ENCODE measurements at places on chromosomes 3 and 15.

DNA sequence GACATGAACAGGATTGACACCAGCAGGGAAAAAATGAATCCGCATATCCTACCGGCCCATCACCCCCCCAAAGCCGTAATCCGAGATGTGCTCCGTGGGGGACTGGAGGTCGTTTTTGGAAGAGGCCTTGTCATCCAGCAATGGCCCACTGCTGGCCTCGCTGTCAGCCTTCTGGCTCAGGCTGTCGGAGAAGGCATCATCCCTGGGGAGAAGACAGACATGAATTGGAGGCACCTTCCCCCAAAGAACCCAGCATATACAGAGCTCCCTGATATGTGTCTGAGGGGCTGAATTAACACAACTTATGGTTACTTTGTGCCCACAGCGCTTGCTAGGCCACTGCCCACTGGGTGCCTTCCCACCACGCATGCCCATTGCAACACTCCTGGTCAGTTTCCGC is 29.6 kb upstream of the RAD18 start:
- DNase-seq = no peak

DNA sequence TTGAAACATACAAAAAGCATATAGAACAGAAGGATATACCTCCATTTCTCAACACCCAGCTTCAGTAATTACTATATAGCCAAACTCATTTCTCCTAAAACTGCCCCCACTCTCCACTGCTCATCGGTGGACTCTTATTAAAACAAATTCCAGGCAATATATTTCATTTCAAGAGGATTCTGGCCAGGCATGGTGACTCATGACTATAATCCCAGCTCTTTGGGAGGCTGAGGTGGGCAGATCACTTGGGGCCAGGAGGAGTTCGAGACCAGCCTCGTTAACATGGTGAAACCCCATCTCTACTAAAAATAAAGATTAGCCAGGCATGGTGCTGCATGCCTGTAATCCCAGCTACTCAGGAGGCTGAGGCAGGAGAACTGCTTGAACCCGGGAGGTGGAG is 40.9 kb downstream of the SNX4 start:
- peak; percentile 8 for DNase-seq

DNA sequence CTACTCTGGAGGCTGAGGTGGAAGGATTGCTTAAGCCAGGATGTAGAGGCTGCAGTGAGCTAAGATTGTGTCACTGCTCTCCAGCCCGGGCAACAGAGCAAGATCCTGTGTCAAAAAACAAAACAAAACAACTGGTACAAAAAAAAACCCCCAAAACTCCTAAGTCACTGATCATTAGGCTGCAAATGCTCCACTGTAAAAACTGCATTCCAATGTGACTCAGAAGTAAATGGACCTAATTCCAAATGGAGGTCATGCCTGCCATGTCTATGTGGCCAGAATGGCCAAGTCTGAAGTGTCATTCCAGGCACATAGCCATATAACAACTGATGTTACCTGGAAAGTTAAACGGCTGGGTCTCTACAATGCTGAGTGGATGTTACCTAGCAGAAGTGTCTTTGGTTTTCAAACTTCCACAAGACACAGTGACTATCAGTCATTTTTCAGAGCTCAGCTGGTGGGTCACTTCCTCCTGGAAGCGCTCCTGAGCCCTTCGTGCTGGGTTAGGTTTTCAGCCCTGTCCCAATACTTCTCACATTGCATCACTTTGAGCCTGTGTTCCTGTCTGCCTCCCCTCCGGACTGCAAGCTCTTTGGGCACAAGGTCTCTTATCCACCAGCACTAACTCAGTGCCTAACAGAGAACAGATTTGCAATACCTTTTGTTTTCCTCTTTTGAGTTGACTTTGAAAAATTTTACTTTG is 10.6 kb downstream of the FSTL1 start:
- DNase-seq = peak; percentile 65

DNA sequence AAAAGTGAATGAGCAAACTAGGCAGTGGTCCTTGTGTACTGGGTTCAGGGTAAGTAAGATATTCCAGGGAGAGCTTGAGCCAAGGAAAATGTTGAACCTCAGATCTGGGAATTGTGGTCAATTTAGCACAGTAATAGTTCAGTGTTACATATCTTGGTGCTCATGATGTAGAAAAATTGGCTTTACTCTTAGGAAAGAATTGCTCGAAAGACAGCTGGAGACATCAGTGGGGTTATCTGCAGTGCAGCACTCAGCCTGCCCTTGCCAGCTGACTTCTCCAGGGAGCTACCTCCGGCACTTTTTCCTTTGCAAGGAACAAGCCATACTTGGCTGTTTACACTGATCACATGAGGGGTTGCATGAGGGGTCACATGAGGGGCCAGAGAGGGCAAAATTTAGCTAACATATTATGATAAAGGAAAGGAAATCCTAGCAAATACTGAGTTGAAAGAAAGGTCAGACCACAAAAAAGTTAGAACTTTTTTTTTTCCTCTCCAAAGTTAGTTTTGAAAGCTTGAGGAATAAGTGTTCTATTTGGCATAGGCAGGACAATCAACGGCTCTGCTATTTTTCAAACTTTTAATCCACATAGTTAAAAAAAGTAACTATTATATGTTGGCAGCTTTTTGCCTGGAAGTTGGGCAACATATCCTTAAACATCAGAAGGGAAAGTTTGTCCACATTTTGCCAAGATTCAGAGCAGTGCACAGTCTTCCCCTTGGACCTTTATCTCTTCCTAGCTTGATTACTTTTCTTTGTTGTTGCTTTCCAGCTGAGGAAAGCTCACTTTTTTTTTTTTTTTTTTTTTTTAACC is 92.4 kb downstream of the COL6A6 start:
- peak; percentile 7 for DNase-seq

GRCh38 chr15:65259367-65259797 is 27.3 kb downstream of the PARP16 start:
- no peak for DNase-seq

DNA sequence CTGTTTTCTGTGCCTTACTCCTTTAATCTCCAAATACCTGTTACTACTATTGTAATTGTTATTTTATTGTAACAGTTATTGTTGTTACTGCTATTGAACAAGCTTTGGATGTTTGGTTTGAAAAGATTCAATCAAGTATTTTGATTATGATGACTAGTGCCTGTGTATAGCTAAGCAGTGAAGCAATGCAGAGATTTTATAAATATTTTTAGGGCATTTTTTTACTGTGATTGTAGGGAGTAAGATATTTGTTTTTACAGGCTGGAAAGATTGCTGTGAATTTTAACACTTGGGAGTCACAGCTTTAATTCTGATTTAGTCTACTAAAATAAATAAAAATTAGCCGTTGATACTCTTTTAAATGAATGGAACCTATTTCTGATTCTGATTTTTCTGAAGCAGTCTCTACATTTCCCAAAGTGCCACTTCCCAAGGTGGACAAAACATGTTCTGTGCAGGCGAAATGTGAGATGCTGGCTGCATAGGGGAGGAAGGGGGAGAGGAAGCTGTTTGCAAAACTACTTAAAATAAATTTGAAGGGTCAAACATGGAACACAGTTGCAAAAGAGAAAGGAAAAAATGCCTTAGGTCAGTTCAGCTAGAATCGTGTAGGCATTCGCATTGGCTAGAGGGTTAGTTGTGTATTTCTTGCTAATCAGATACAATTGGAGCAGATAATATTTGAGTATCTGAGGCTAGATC is 25.7 kb downstream of the EEFSEC start:
- no peak for DNase-seq

DNA sequence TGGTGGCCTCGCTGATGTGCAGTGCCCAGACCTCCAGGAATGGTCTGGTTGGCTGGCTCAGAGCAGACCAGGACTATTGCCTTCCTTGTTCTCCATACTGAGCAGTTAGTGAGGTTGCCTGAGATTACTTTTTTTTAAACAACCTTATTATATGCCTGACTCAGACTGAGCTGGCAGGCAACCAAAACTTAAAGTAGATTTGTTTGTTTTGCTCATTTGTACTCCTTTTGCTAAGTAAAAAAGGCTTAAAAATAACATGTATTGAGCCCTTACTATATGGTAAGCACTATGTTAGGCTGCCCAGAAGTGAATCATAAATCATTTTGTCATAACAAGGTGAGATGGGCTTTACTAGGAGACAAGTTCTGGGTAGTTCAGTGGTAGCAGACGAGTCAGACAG is 92.4 kb downstream of the GHSR start:
- peak; percentile 88 for DNase-seq

DNA sequence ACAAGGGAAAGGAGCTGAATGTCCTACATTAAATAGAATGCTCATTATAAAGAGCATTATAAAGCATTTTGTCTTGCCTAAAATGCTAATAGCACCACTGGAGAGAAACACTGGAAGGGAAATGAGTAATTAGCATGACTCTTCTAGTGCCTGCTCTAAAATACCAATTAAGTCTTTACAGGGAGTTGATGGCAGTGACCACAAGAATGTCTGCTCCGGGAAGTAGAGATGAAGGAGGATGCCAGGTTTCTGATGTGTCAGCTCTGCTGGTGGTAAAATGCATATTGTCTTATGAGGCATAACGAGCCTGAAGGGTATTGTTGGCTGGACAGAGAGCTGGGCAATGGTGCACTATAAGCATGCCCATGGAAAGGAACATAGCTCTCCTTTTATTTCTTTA is 49.5 kb downstream of the MYLK start:
- peak; percentile 95 for DNase-seq

DNA sequence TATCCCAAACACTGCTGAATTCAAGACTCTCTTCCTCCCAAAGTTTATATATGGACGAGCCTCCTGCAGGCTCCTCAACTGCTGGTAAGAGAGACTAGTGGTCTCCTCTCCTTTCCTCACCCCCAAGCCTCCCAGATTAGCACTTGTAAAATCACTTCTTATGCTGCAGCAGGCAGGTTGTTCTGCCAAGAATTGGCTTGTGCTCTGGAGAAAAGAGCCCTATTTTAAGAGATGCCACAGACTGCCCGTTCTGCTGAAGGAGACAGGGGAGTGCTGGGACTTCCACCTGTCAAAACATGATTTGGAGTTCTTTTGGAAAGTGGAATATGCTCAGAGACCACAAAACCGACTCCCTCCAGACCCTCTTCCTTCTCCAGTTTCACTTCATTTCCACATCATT is 230.9 kb upstream of the EIF1B start:
- peak; percentile 35 for DNase-seq

DNA sequence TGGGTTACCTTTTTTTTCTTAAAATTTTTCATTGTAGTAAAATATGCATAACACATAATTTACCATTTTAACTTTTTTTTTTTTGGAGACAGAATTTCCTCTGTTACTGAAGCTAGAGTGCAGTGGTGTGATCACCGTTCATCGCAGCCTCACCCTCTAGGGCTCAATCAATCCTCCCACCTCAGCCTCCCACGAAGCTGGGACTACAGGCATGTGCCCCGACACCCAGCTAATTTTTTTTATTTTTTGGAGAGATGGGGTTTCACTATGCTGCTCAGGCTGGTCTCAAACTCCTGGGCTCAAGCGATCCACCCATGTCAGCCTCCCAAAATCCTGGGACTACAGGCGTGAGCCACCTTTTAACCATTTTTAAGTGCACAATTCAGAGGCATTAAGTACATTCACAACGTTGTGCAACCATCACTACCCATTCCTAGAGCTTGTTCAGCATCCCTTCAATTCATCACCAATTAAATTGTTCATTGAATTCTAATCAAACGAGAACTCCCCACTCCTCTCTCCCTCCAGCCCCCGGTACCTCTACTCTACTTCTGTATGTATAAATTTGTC is 44.6 kb downstream of the BHLHE40 start:
- DNase-seq = no peak

GRCh38 chr3:136311261-136311660 is 61.1 kb downstream of the PCCB start:
- DNase-seq = no peak

DNA sequence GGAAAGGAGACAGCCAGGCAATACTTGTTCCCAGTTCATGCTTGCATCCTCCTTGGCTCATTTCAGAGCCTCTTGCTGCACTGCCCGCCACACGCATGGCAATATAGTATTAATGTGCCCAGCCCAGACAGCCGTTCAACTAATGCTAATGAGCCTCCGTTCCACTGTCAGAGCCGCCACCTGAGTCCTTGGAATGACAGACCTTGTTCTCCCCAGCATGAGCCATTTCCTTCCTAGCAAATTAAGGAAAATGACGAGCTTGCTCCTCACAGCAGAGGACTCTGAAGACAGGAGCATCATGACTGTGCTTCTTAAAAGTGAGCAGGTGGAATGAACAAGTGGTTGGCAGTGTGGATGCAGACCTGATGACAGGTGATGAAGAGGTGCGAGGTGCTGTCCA is 10.8 kb upstream of the LRRC15 start:
- no peak for DNase-seq

DNA sequence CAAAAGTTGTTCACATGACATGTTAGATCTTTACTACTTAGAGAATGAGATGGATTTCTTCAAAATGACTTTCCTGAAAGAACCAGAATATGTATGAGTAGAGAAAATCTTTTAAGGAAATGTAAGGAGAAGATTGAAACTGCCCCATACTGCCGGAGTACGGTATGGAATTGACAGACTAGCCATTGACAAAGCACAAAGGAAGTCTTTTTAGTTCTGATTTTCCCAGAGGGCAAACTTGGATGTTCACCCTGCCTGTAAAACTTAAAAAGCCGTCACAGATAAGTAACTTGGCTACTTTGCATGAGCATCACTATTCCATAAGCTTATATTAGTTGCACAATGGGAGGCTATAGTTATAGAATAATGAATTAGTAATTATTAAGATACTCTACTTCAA is 93.8 kb downstream of the NECTIN3 start:
- DNase-seq = no peak

DNA sequence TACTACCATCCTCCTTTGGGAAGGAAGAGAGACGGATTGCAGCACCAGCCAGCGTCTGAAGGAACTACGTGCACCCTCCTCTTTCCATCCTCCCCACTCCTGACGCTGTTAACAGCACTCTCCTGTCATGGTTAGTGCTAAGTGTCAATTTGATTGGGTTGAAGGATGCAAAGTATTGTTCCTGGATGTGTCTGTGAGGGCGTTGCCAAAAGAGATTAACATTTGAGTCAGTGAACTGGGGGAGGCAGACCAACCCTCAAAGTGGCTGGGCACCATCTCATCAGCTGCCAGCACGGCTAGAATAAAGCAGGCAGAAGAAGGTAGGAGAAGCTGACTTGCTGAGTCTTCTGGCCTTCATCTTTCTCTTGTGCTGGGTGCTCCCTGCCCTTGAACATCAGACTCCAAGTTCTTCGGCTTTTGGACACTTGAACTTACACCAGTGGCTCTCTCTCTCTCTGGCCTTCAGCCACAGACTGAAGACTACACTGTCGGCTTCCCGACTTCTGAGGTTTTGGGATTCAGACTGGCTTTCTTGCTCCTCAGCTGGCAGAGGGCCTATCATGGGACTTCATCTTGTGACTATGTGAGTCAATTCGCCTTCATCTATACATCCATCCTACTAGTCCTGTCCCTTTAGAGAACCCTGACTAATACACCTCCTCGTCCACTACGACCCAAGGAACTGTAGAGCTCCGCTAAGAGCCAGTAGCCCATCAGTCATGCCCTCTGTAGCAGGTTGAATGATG is 128.2 kb upstream of the HES1 start:
- no peak for DNase-seq

Data from fibroblast of upper back skin (primary cell).